ENCODE measurements at places on chromosomes 11 and 22.

DNA sequence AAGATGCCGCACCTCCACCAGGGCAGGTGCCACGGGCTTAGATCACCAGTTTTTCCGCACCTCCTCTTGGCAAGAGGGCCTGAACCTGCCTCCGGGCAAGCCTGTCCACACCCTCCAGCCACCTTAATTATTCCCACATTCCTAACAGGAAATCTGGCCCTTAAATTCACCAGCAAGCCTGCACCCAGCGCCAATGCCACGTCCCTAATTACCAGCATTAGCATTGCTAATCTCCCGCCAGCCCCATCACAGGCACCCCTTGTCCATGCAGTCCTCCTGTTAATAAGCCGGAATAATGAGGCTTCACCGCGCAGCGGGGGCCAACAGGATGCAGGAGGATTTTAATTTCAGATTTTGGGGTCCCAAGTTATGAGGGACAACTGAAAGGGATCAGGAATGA is 69.7 kb downstream of the PHF21B start:
- no peak for DNase-seq

DNA sequence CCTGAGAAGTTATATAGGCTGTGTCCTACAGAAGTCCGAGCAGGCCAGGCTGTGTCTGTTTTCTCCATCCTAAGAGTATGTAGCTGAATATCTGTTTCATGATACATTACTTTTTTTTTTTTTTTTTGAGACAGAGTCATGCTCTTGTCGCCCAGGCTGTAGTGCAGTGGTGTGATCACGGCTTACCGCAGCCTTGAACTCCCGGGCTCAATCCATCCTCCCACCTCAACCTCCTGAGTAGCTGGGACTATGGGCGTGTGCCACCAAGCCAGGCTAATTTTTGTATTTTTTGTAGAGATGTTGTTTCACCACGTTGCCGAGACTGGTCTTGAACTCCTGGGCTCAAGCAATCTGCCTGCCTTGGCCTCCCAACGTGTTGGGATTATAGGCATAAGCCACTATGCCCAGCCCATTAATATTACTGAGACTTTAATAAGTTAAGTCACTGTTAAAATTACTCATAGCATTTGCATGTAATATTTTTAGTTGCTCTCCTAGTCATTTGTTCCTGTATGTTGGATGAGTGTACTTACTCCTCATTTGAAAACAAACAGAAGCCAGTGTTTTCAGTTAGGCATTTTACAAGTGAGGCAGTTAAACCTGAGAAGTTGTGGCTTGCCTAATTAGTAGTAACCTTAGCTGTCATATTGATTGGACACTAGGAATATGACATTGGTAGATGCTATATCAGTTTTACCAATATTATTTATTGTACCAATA is 26.1 kb downstream of the DRG1 start:
- DNase-seq: no peak

GRCh38 chr22:41523464-41524221 is 20.6 kb downstream of the POLR3H start:
- DNase-seq: no peak

- DNase-seq: no peak
Observed at GRCh38 chr22:44743804-44744211, 8.6 kb upstream of the ARHGAP8 start.

DNA sequence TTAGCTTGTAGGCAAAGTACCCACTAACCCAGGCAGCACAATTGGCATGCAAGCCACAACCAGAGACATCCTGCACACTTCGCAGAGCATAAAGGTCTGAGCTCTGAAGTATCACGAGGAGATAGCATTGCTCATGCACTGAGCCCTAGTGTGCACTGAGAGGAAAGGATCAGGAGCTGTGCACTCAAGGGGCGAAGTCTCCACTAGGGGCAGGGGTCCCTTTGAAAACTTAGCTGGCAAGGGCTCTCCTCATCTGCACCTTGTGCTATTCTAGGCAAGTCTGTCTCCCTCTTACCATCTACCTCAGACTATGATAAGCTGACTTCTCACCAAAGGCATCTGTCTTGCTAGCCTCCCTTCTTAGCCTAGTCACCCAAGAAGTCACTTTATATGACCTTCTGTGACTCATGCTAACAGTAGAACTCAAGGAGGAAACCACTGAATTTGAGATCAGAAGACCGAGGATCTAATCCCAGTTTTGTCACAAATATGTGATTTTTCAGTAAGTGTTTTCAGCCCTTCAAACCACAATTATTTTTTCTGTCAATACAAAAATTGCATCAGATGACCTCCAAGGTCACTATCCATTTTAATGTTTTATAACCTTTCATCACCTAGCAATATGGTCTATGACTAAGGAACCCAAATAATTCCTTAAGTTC is 1078.0 kb downstream of the NTM start:
- DNase-seq: no peak

GRCh38 chr11:69378303-69379141 is 84.6 kb downstream of the MYEOV start:
- DNase-seq: no peak

- DNase-seq: no peak
Observed at GRCh38 chr11:2219318-2220017, 47.9 kb upstream of the TH start.

DNA sequence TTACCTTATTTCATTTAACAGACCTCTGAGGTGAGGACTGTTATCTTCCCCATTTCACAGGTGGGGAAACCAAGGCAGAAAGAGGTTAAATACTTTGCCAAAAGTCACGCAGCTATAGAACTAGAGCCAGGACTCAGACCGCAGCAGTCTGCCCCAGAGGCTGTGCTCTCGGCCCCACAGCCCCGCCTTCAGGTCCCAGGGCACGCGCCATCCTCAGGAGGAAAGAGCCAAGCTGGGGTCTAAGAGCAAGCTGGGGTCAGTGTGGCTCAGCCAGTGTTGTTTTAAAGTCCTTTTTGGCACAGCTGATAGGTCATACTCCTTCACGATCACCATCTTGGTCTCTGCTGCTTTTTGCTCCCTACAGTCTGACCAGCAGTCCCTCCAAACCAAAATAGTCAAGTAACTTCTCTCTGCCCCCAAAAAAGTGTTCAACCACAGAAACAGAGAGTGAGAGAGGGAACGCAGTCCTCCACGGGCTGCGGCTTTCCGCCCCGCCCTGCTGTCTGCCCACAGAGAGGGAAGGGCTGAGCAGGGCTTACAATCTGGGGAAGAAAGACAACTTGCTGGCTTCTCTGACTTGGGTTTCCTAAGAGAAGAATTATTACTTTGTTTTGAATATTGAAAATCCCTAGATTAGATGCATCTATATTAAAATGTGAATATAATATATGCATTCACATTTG is 137.2 kb upstream of the OPCML start:
- no peak for DNase-seq

GRCh38 chr11:63866211-63866610 is 27.3 kb downstream of the MARK2 start:
- DNase-seq: peak; percentile 50

- DNase-seq: no peak
Observed at GRCh38 chr11:120054753-120055045, 83.2 kb downstream of the TRIM29 start.

DNA sequence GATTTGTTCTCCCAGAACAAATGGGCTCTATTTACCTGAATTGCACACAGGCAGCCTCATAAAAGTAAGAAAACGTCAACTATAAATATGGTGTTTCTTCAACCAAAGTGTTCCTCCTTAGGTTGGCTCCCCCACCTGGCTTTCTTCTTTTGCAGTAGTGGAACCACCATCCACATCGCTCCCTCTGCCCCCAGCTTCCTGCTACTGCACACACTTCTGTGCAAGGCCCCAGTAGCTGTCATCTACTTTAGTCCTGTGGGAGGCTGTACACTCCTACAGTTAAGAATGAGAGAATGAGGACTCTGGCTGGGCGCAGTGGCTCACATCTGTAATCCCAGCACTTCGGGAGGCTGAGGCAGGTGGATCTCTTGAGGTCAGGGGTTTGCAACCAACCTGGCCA is 89.5 kb downstream of the BMAL1 start:
- no peak for DNase-seq

- no peak for DNase-seq
Observed at GRCh38 chr11:116896211-116896610, 58.8 kb upstream of the APOA1 start.

GRCh38 chr22:39444247-39444800 is 12.5 kb upstream of the MGAT3 start:
- no peak for DNase-seq

- DNase-seq: no peak
Observed at GRCh38 chr11:47408598-47409439, 429 bp downstream of the SLC39A13 start.

GRCh38 chr22:49694462-49695260 is 133.0 kb downstream of the BRD1 start:
- DNase-seq: no peak

- no peak for DNase-seq
Observed at GRCh38 chr11:77301510-77301909, at the start of gene GDPD4. TSS of gene GDPD4 (minus strand) at chr11:77301686. CDS start at chr11:77285137, 16,549 bp downstream.

DNA sequence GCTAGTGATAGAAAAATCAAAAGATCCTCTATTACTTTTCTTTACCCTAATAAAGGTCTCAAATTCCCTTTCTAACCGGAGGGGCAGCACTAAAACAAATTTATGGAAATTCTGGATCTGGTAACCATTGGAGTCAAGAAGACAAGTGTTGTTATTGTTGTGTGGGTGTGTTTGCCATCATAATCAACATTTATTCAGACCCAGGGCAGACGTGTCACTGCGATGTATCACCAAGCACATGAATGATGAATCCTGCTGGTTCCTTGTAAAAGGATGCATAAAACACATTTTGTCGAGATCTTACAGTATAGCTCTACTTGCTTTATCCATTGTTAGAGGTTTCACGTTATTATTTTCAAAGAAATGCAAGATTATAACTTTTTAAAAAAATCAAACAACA is 12.1 kb upstream of the FJX1 start:
- DNase-seq: no peak

DNA sequence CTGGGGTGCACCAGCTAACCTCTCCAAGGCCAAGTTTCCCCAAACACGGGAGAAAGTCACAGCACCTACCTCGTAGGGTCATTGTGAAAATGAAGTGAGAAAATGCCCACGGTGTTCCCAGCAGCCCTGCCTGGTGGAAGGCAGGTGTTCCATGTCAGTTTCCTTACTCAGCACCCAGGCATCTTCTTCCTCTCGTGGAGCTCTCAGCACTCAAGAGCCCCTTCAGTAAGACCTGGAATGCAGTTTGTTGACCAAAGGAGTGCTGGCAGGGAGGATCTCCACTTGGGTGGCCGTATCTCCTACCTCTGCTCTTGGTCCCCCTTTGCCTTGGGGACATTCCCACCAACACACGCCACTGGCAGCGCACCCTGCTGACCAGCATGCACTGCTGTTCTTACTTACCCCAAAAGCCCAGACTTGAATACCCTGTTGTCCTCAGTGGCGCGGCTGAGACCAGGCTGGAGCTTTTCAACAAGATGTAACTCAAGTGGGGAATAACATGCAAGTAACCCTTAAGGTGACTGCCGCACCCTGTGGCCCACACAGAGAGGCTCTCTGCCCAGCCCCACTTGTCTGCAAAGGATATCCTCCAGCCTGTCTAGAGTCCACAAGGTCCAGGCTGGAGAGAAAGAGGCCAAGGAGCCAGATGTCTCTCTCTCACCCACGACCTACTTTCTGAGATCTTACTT is 201.2 kb upstream of the TMEM45B start:
- DNase-seq: no peak

- no peak for DNase-seq
Observed at GRCh38 chr11:123233975-123234334, 38.9 kb upstream of the CLMP start.

DNA sequence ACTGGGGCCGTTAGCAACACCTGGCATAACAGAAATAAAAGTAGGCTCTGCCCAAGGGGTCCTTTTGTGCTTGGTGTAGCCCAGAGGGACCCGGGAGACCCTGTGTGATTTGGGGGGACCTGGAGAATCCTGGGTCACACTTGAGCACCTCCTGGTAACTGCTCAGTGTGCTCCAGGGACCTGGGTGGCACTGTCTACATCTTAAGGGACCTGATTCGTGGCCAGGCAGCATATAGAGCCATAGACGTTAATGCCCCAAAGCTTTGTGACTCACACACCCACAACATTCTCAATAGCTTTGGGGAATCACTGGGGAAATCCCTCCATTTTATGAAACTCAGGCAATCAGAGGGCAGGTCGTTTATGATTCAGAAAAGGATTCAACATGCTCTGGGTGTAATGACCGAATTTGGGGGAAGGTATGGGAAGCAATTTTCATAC is 3.6 kb upstream of the IGF2 start:
- no peak for DNase-seq

DNA sequence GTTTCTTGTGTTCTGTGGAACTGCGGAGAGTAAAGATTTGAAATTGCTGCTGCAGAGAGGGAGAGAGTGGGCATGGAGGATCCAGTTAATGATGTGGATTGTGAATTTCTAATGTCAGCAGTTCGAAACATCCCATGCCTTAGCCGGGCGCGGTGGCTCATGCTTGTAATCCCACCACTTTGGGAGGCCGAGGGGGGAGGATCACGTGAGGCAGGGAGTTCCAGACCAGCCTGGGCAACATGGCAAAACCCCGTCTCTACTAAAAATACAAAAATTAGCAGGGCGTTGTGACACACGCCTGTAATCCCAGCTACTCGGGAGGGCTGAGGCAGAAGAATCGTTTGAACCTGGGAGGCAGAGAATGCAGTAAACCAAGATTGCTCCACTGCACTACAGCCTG is 1.1 kb upstream of the CAVIN3 start:
- no peak for DNase-seq

- DNase-seq: no peak
Observed at GRCh38 chr11:12704049-12704448, 29.8 kb downstream of the TEAD1 start.

- DNase-seq: no peak
Observed at GRCh38 chr22:49103314-49104059, 724.2 kb downstream of the BRD1 start.

GRCh38 chr22:46464701-46465344 is 72.6 kb downstream of the CELSR1 start:
- no peak for DNase-seq

Measured in activated CD4-positive, CD25-positive, alpha-beta regulatory T cell treated with anti-CD3 and anti-CD28 coated beads, Interleukin-2, amount 50 U/mL, for 16 hours (primary cell).